NT2/D1 (cell line): ENCODE measurements at places on chromosomes 4 and X.

- peak; percentile 15 for DNase-seq
These were observed 172.7 kb downstream of the GPAT3 start for GRCh38 chr4:83708500-83709175.

- DNase-seq = no peak
These were observed 10.0 kb downstream of the CSTF2 start for GRCh38 chrX:100830143-100830542.

GRCh38 chr4:80608281-80608980, 272.9 kb downstream of the CFAP299 start:
- no peak for DNase-seq

GRCh38 chr4:140187316-140187695, 33.3 kb upstream of the MAML3 start:
- no peak for DNase-seq

- DNase-seq = no peak
These were observed 100.0 kb downstream of the TET2 start for GRCh38 chr4:105246712-105247111.

DNA sequence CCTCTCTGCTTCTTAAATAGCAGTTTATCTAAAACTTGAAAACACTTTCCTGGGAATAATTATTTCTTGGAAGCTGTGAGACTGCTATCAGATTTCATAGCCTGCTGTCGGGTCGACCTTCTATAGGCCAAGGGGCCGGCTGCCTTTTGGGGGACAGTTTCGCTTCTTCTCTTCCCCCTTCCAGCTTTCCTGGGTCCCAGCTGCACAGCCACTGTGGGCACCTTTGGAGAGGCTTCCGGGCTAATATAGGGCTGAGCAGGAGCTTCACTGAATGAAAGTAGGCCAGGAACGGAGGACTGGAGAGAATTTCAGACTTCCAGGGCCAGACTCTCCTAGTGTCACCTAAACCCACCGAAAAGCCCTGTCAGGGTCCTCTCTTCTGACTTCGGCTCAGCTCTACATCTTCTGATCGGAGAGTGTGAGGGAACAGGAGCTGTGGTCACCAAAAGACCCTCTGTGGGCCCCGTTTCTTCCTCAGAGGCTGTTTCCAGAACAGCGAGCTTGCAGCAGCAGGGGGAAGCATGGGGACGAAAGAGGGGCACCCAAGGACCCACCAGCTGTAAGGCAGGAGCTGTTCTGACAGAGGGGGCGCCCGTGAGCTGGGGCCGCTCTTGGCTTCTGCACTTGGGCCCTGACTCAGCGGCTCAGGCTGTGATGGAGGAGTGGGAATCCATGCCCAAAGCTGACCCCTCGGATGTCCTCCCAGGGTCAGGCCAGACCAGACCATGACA, 620.6 kb downstream of the BCOR start:
- no peak for DNase-seq

DNA sequence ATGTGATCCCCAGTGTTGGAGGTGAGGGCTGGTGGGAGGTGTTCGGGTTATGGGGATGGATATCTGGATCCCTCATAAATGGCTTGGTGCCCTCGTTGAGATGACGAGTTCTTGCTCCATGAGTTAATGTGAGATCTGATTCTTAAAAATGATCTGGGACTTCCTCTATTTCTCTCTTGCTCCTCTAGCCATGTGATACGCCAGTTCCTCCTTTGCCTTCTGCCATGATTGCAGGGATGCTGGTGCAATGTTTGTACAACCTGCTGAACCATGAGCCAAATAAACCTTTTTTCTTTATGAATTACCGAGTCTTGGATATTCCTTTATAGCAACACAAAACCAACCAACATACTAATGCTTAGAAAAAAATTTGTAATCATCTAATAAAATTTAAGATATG, 56.6 kb downstream of the STAP1 start:
- no peak for DNase-seq
